ENCODE measurements at places on chromosomes 5 and 9.

DNA sequence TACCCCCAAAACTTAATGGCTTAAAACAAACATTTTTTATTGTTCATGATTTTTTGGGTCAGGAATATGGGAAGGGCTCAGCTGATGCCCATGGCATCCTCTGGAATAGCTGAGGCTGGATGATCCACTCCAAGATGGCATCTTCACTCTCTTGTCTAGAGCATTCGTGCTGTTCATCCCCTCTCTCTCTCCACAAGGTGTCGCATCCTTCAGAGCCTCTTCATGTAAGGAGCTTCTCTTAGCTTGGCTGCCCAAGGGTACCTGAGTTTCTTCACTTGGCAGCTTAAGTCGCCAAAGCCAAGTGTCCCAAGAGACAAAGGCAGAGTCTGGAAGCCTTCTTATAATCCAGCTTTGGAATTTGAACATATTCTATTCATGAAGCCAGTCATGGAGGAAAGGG lies 294.7 kb downstream of the CHSY3 start:
- no peak for DNase-seq

DNA sequence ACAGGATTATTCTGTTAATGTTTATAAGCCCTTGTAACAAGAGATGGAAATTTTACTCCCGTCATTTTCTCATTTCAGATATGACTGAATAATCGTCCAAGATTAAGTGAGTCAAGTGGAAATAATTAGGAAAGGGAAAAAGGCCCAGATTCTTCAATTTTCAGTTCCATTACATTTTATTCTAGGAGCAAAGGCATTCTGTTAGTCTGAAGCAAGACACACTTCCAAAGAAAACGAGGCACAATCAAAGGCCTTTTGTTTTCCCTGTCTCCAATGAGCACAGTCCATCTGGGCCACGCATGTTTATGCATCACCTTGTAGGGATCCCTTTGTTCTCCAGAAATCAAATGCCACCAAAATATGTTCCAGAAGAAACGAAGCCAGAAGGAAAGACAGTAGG lies 382.9 kb upstream of the RFX3 start:
- DNase-seq: no peak

- no peak for DNase-seq
Observed at GRCh38 chr5:160242145-160242544, 12.8 kb downstream of the FABP6 start.

- no peak for DNase-seq
Observed at GRCh38 chr9:90271707-90272106, 370.9 kb downstream of the DIRAS2 start.

DNA sequence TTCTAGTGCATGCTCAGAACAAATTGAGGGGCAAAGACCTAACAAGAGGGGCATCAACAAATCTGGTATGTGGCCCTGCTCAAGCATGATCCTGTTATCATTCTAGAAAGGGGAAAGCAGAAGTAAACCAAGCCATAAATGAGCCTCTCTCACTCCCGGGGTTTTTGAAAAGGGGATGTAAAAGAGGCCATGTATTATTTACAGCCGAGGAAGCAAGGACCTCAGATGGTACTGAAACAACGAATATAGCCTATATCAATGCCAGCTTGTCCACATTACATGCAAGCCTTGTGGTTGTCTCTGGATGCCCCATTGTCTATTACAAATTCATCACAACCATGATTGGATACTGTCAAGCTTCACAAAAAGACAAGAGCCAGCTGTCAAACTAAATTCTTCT lies 211.3 kb downstream of the DCP2 start:
- DNase-seq: no peak

GRCh38 chr5:33817301-33817700 lies 74.5 kb downstream of the ADAMTS12 start:
- no peak for DNase-seq

- no peak for DNase-seq
Observed at GRCh38 chr9:126745574-126746411, 59.0 kb upstream of the ZBTB43 start.

Data from NCI-H1436 treated with DMSO at 0.1 percent for 48 hours (cell line).